Neural progenitor cell (in vitro differentiated cells): ENCODE measurements at places on chromosomes 16 and 17. TPM values are rescaled to one million over a fixed set of nuclear protein-coding genes. Genes with fewer than 3 reads are reported as not detected.

The SALL1 gene
- 50.3 and 70.7 TPM in 2 replicates for total RNA-seq

The GP2 gene
- total RNA-seq, result not detected in 2 replicates

The CDRT15 gene
- not detected in 2 replicates for total RNA-seq

The ATP1B2 gene
- total RNA-seq, result 0.37 and 1.4 TPM in 2 replicates

The DNAJC7 gene
- total RNA-seq, result 80.7 and 92.5 TPM in 2 replicates

The ELMO3 gene
- 1.9 TPM in 1 of 2 replicates, not detected in the other for total RNA-seq

The DHX58 gene
- 0.12 TPM in 1 of 2 replicates, not detected in the other for total RNA-seq

The PRAC1 gene
- total RNA-seq, result not detected in 2 replicates

The SKAP1 gene
- not detected in 2 replicates for total RNA-seq

The KCNH4 gene
- not detected in 2 replicates for total RNA-seq

The TEKT3 gene
- total RNA-seq, result 0.97 TPM in 1 of 2 replicates, not detected in the other

The CFAP52 gene
- total RNA-seq, result not detected in 2 replicates

The KDM8 gene
- 6.5 and 11.9 TPM in 2 replicates for total RNA-seq

The CDRT15L2 gene
- not detected in 2 replicates for total RNA-seq

The P2RX1 gene
- total RNA-seq, result not detected in 2 replicates

The CASKIN1 gene
- total RNA-seq, result 1.6 and 9.0 TPM in 2 replicates

The PIGL gene
- total RNA-seq, result 42.0 and 57.0 TPM in 2 replicates

The CD68 gene
- total RNA-seq, result 0.95 TPM in 1 of 2 replicates, not detected in the other

The PDILT gene
- total RNA-seq, result not detected in 2 replicates

The RBFOX1 gene
- total RNA-seq, result 1.2 and 1.5 TPM in 2 replicates

The FBXW10B gene
- total RNA-seq, result not detected in 2 replicates

The CDH13 gene
- 3.0 and 3.2 TPM in 2 replicates for total RNA-seq

The RGS11 gene
- total RNA-seq, result 0.52 and 0.96 TPM in 2 replicates

The TLCD3B gene
- 2.4 and 9.0 TPM in 2 replicates for total RNA-seq

The TMC8 gene
- 0.09 TPM in 1 of 2 replicates, not detected in the other for total RNA-seq

The NECAB2 gene
- total RNA-seq, result 12.6 and 18.9 TPM in 2 replicates

The KRT31 gene
- total RNA-seq, result not detected in 2 replicates

The RDM1 gene
- 22.8 and 28.8 TPM in 2 replicates for total RNA-seq

The UNKL gene
- total RNA-seq, result 6.1 and 25.4 TPM in 2 replicates

The TEX14 gene
- 0.09 and 1.4 TPM in 2 replicates for total RNA-seq

The TBC1D3I gene
- 0.22 TPM in 1 of 2 replicates, not detected in the other for total RNA-seq

The STX1B gene
- 6.6 and 7.3 TPM in 2 replicates for total RNA-seq

The GNGT2 gene
- not detected in 2 replicates for total RNA-seq

The HS3ST2 gene
- total RNA-seq, result not detected in 2 replicates

The HCFC1R1 gene
- 1.6 and 15.7 TPM in 2 replicates for total RNA-seq

The KRTAP3-2 gene
- not detected in 2 replicates for total RNA-seq

The CACNG3 gene
- not detected in 2 replicates for total RNA-seq

The RAB11FIP4 gene
- total RNA-seq, result 10.2 and 19.1 TPM in 2 replicates

The PLLP gene
- 0.86 and 1.6 TPM in 2 replicates for total RNA-seq

The LCAT gene
- total RNA-seq, result 1.5 and 4.9 TPM in 2 replicates

The NPIPB13 gene
- total RNA-seq, result 1.9 and 4.0 TPM in 2 replicates

The PRDM7 gene
- not detected in 2 replicates for total RNA-seq

The ATMIN gene
- 73.5 and 95.0 TPM in 2 replicates for total RNA-seq

The OR4D1 gene
- total RNA-seq, result 0.13 and 0.37 TPM in 2 replicates

The C17orf113 gene
- 2.2 and 5.5 TPM in 2 replicates for total RNA-seq

The PDE6G gene
- total RNA-seq, result not detected in 2 replicates

The C16orf89 gene
- total RNA-seq, result 0.37 and 1.0 TPM in 2 replicates

The KRT25 gene
- total RNA-seq, result not detected in 2 replicates
